ENCODE measurements at places on chromosomes 6 and 20.

DNA sequence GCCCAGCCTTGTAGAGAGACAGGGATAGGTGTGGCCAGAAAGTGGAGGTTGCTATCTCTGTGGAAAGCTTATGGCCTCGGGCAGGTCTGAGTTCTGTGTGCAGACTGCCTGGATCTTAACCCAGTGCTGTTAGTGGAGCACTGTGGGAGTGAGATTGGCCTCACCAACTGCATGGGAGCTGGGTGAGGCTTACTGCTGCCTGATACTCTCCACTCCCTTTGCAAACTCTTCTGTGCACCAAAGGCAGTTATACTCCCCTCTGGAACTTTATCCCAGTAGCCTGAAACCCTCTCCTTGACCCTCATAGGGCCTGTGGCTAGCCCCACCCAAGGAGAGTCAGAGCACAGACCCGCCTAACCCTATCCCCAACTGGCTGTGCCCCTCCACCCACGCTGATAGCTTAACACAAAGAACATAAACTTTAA is 41.4 kb upstream of the PKIB start:
- DNase-seq, result no peak

GRCh38 chr6:5462856-5463255 is 201.5 kb downstream of the FARS2 start:
- DNase-seq, result no peak

DNA sequence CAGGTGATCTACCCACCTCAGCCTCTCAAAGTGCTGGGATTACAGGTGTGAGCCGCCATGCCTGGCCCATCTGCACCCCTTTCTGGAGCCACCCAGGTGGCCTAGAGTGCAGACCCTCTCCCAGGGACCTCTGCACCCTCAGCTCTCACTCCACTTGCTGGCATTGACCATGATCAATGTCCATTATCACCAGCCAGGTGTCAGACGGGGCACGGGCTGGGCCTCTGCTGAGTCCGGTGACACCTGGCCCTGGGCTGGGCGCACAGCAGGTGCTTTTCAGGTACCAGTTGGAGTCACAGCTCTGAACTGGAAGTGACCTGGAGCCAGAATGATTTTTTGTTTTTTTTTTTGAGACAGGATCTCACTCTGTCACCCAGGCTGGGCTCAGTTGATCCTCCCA is 91.8 kb upstream of the PMEPA1 start:
- no peak for DNase-seq

DNA sequence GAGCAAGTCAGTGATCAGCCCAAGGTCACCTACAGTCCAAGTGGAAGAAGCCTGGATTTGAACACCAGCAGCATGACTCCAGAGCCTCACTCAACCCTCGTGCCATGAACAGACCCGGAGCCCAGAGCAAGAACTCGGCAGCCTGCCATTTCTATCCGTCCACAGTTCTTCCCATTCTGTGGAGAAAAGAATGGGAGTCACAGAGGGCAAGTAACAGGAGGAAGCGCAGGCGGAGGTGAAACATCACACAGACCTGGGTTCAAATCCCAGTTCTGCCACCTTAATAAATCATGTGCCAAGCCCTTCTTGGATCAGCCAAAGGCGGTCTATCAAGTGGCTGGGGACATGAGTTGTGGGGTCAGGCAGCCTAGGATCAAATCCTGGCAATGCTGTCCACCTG is 4.3 kb downstream of the PREX1 start:
- DNase-seq, result no peak

DNA sequence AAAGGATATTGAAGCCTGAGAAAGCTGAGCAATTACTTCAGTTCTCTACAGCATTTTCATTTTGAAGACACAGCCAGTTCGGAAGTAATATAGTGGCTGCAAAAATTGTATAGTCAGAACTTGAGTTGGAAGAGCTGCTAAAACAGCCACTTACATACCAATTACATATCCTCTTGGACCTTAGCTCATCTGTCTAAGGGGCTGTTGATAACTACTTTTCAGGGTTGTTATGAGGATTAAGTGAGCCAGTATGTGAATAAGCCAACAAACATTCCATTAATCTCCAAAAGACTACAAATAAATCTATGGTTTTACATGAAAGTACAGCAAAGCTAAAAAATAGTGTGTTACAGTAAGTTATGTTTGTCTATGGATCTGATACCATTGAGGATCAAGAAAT is 59.7 kb downstream of the TMEM200A start:
- no peak for DNase-seq

- DNase-seq, result no peak
Observed at GRCh38 chr6:54044059-54044458, 67.2 kb upstream of the MLIP start.

DNA sequence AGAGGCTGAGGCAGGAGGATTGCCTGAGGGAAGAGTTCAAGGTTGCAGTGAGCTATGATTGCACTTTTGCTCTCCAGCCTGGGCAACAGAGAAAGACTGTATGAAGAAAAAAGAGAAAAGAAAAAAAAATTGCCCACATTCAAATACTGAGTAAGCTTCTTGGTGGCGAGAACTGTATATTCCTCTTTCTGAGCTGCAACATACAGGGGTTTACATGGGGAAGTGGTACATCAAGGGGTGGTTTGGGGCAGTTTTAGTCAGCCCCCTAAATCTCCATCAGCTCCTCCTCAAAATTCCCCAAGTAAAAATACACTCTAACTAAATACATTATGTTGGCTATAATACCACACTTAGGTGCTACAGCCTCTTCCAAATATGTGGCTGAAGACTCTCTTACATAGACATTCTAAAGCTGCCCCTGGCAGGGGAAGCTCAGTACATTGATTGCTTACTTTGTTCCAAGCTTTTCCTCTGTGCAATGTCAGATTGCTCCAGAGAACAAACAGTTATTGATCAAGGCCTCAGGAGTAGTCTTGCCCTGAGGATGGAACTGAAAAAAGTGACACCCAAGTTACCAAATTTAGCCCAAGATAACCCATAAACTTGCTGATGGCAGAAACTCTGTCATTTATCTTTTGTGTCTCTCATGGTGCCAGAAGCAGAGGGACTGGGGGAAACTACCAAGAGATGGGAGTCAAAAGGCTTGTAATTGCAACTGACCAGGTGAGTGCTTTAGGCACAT is 107.4 kb upstream of the RIPOR2 start:
- no peak for DNase-seq

- DNase-seq, result no peak
Observed at GRCh38 chr20:13813910-13814309, 29.1 kb downstream of the NDUFAF5 start.

DNA sequence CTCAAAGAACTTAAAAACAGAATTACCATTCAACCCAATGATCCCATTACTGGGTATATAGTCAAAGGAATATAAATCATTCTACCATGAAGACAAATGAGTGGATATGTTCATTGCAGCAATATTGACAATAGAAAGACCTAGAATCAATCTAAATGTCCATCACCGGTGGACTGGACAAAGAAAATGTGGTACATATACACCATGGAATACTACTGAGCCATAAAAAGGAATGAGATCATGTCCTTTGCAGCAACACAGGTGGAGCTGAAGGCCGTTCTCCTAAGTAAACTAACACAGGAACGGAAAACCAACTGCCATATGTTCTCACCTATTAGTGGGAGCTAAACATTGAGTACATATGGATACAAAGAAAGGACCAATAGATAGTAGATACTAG is 576.7 kb upstream of the CITED2 start:
- no peak for DNase-seq

GRCh38 chr6:37940074-37940847 is 120.7 kb downstream of the ZFAND3 start:
- peak; percentile 13 for DNase-seq

- DNase-seq, result peak; percentile 38
Observed at GRCh38 chr6:70709826-70710225, 42.1 kb downstream of the SMAP1 start.

Measured in fibroblast of the conjunctiva (primary cell).